ENCODE measurements at places on chromosomes 13 and 19.

- no peak for DNase-seq
Measured at GRCh38 chr13:112140366-112140765, 73.4 kb downstream of the SOX1 start.

- no peak for DNase-seq
Measured at GRCh38 chr19:16470911-16471811, 609 bp downstream of the EPS15L1 start.

DNA sequence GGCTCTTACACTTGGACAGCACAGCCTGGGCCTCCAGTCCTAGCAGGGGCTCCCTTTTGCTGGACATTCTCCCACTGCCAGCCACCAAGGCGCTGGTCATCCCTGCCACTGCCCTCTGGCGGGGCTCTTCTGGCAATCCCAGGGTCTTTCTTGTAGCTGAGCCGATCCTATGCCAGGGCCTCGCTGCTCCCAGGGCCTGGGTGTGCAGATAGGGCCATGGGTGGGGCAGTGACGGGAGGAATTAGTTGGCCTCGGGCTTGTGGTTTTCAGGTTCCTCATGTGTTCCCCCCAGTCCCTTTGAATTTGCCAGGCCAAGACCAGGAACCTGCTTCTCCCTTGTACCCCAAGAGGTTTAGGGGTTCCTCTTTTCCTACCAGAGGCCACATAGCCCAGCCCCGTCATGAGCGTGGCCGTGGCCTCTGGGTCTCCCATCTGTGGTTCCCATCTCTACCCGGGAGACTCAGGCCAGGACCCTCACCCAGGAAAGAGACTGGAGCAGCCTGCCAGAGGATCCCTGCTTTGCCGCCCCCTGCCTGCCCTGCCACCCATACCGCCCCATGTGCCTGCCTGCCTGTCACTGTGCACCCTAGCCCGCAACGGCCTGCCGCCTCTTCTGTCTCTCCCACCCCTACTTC is 26.2 kb downstream of the TMED1 start:
- no peak for DNase-seq

GRCh38 chr13:104385404-104385803 is 1319.2 kb upstream of the SLC10A2 start:
- peak; percentile 60 for DNase-seq

- peak; percentile 39 for DNase-seq
Measured at GRCh38 chr13:83941701-83942335, 59.5 kb upstream of the SLITRK1 start.

DNA sequence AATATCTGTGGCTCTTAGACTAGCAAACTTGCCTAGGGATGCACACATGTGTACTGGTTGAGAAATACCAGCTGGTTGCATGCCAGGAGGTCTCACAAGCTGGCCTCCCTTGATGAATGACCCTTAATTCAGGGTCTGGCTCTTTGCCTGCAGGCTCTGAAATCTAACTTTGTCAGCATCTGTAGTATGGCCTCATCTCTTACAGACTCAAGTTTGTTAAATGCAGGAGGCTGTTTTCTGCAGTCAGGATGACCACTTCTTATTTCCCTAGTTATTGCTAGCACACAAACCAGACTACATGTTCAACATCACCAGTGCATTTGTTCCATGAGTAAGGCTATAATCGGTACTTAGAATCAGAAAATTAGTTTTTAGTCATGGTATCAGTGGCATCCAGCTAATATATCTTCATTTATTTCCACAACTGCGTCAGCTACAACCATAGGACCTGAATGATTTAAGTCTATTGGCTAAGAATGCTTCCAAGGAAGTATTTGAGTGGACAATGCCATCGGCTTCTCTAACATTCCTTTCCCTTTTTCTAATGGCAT is 23.3 kb upstream of the POSTN start:
- no peak for DNase-seq

DNA sequence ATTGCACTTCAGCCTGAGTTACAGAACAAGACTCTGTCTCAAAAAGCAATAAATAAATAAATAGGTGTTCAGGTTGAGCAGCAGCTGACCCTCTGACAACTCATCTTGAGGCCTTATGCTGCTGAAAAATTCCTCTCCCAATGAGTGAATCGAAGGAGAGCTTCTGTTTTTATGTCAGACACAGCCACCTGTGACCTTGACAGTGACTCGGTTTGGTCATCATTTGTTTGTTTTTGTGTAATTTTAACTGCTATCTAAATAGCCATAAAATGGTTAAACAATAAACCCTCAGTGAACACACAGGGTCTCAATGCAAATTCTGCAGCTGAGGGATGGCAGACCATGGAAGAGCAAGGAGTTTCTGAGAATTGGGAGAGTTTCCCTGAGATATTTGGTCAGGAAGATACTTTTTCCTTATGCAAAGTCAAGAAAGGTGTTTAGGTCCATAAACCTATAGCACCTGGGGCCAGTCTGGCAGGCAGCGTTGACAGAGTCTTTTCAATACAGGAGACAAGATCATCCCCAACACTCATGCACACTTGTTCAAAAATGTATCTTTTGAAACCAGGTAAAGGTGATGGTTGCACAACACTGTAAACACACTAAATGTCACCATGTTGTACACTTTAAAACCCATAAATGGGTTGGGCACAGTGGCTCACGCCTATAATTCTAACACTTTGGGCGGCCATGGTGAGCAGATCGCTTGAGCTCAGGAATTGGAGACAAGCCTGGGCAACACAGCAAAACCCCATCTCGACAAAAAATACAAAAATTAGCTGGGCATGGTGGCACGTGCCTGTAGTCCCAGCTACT is 16.6 kb upstream of the SLC25A30 start:
- no peak for DNase-seq

DNA sequence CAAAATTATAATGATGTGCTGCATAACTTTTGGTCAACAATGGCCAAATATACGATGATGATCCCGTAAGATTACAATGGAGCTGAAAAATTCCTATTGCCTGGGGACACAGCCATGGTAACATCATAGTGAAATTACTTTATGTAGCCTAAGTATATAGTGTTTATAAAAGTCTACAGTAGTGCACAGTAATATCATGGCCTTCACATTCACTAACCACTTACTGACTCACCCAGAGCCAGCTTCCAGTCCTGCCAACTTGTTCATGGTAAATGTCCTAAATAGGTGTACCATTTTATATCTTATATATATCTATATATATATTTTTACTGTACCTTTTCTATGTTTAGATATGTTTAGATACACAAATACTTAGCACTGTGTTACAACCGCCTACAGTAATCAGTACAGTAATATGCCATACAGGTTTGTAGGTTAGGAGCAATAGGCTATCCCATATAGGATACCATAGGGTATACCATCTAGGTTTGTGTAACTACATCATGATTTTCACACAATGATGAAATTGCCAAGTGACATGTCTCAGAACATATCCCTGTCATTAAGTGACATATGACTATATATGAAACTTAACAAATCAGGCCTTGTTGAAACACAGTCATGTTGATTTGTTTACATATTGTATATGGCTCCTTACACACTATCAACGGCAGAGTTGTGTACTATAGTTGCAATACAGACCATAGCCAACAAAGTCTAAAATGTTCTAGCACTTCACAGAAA is 23.7 kb downstream of the DIS3 start:
- no peak for DNase-seq

DNA sequence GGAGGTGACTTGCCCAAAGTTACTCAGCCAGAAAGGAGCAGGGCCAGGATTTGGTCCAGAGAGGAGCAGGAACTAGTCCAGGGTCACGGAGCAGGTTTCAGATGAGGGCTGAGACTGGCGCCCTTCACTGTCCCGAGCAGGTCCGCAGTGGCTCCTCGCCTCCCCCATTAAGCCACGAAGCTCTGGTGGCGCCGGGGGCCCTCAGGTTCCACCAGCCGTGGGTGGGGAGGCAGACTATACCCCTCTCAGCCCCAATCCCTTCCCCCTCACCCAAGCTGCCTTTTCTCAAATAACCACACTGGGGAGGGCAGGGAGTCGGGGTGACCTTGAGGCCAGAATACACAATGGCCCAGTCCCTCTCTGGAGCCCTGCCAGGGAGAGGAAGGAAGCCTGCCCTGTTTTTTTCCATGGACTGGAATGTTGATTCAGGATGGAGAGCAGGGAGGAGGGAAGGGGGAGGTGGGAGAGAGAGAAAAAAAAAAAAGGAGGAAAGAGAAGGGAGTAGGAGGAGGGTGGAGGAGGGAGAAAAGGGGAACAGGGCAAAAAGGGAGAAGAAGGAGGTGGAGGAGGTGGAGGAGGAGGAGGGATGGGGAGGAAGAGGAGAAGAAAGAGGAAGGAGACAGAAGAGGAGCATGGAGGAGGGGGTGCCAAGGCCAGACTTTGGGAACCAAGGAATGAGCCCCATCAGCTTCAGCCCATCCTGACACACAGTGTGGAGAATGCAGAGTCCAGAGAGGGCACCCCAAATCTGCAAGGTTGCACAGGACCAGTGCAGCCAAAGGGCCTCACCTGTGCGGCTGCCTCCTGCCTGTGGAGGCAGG is 19.7 kb downstream of the CEACAM16 start:
- DNase-seq: no peak

GRCh38 chr19:1266916-1267476 is 2.1 kb upstream of the CIRBP start:
- DNase-seq: no peak

DNA sequence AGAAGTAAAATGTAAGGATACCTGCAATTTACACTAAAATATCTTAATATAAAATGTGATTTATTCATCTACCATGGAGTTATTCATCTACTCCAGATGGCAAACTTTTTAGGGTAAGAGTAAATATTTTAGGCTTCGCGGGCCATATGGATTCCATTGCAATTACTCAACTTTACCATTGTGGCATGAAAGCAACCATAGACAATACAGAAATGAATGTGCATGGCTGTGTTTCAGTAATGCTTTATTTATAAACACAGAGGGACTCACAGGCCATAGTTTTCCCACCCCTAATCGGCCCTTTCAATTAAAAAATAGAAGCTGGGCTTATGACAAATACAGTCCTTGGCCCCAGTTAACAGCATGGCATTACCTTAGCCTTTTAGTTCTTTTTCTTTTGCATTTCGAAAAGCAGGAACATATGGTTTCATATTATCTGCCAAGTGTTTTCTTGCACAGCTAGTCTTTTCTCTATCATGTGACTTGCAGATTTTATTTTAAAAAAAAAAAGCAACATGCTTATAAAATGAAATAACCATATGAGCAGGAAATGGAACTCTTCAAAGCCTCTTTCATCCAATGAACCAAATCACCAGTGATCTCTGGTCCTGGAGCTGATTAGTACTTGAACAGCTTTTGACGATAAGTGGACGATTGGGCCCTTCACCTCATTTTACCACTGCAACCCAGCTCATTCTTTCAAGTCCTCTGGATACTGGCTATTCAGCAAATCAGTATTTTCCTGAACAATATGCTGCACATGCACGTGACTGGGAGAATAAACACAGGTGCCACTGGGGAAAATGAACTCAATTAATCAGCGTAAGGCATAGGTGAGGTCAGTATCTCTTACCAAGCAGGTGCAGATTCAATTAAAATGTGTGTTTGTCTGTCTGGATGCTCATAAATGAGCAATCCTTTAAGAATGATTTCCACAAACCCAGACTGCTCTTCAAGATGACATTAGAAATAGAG is 63.9 kb downstream of the LHFPL6 start:
- DNase-seq: no peak

GRCh38 chr13:93268327-93269028 is 41.9 kb downstream of the GPC6 start:
- no peak for DNase-seq

DNA sequence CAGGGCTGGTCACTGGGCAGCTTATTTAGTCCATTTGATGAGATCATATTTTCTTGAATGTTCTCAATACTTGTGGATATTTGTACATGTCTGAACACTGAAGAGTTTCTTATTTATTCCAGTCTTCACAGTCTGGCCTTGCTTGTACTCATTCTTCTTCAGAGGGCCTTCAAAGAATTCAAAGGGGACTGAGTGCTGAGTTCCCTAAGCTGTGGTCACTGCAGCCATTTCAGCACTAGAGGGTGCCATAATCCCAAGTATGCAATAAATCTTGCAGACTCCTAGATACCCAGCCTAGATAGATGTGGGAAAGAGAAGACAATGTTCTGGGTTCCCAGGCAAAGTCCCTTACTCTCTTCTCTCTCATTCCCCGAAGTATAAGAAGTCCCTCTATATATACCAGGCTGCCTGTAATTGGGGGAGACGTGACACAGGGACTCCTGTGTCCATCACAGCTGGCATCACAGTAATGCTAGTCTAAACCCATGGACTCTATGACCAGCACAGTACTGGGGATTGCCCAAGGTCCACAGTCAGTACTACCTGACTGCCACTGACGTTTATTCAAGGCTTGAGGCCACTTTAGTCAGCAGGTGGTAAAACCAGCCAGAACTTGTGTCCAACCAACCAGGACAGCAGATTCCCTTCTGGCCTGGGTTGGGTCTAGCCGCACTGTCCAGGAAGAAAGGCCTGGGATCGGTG is 8.9 kb upstream of the VN1R1 start:
- no peak for DNase-seq

DNA sequence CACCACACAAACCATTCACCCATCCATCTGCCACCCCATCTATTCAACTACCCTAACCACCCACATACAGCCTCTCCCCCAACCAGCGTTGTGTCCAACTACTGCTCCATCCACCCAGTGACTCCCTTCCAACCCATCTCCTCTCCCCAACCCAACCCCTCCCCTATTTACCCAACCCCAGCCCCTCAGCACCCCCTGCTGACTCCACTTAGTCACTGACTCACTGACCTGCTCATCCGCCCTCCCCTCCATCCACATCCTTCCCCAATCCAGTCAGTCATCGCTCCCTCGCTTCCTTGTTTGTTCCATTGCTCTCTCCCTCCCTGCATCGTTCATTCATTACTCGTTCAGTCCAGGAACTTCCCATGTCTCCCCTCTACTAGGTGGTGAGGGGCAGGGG is 39.2 kb downstream of the KCNC3 start:
- DNase-seq: no peak

- DNase-seq: no peak
Measured at GRCh38 chr13:43006893-43007631, 15.0 kb upstream of the EPSTI1 start.

DNA sequence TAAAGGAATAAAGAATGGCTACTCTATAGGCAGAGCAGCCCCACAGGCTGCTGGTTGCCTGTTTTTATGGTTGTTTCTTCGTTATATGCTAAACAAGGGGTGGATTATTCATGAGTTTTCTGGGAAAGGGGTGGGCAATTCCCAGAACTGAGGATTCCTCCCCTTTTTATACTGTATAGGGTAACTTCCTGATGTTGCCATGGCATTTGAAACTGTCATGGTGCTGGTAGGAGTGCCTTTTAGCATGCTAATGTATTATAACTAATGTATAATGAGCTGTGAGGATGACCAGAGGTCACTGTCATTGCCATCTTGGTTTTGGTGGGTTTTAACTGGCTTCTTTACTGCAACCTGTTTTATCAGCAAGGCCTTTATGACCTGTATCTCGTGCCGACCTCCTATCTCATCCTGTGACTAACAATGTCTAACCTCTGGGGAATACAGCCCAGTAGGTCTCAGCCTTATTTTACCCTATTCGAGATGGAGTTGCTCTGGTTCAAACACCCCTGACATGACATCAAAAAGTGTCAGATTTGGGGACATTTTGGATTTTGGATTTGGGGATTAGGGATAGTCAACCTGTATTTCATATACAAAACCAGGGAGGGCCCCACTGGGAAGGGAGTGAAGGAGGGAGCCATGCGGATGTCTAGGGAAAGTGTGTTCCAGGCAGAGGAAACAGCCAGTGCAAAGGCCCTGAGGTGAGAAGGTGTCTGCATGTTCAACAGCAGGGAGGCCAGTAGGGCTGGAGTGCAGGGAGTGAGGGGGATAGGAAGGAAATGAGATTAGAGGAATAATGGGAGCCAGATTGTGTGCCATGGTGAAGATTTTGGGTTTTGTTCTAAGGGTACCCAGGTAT is 10.9 kb downstream of the FXYD5 start:
- DNase-seq: peak; percentile 20

Data from RWPE2 (cell line).